ENCODE measurements at places on chromosomes 4 and X.

DNA sequence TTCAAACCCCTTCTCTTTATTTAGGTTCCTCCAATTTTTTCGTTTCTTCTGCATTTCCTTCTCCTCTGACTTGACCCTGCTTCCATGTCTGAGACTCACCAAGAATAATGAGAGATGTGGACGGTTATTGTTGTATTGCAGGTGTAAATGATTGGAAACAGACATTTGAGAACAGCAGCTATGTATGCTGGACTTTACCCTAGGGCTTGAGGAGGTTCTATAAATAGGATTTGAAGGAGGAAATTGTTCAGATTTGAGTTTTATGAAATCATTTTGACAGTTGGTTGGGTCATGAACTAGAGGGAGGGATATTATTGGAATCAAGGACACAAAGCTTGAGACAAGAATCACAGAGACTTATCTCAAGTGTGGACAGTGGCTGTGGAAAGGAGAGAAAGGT lies 614.6 kb upstream of the CPEB2 start:
- no peak for DNase-seq

- DNase-seq = no peak
Measured at GRCh38 chrX:11135564-11136185, 24.5 kb downstream of the HCCS start.

- no peak for DNase-seq
Measured at GRCh38 chr4:25722964-25723363, 67.3 kb downstream of the SLC34A2 start.

- DNase-seq = no peak
Measured at GRCh38 chrX:56853436-56853835, 124.4 kb downstream of the NBDY start.

GRCh38 chr4:117814277-117815246 lies 219.7 kb upstream of the NDST3 start:
- DNase-seq = no peak

- no peak for DNase-seq
Measured at GRCh38 chr4:184748251-184748652, 14.4 kb upstream of the CENPU start.

- DNase-seq = no peak
Measured at GRCh38 chr4:7581477-7581876, 146.7 kb upstream of the PSAPL1 start.

DNA sequence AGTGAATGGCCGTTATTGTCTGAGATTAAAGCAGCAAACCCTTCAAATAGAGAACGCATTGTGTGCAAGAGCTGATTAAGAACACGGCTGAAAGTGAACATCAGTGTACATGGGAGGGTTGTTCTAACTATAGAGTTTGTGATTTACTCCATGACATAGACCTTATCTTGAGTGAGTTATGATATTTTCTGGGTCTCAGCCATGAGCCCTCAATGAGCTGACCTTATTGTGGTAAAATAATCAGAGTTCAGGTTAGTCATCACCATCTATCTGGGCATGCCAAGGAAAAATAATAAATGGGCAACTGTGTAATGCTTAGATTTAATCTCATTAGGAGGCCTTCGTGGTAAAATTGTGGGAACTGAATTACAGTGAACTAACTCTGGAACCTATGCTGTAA lies 33.2 kb upstream of the CLDN24 start:
- no peak for DNase-seq

- no peak for DNase-seq
Measured at GRCh38 chr4:83356899-83357661, 22.4 kb upstream of the HPSE start.

- no peak for DNase-seq
Measured at GRCh38 chrX:28590396-28590795, 3.1 kb downstream of the IL1RAPL1 start.

DNA sequence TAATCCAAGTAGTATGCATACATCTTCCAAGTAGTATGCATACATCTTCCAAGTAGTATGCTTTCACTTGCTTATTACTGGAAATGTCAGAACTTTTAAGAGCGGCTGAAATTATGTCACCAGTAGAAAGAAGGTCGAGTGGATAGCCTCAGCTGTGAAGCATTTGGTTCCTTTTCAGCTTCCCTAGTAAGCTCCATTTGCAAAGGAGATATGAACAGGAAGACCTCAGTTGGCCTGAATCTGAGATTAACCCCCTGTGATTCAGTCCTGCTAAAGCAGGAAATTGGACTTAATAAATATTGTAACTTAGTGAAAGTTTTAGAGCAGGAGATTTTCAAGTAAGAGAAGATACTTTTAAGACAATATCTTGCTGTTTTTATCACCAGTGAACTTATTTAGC lies 48.1 kb downstream of the PCDH7 start:
- DNase-seq = no peak

- DNase-seq = no peak
Measured at GRCh38 chrX:22365460-22365859, 92.7 kb downstream of the CBLL2 start.

DNA sequence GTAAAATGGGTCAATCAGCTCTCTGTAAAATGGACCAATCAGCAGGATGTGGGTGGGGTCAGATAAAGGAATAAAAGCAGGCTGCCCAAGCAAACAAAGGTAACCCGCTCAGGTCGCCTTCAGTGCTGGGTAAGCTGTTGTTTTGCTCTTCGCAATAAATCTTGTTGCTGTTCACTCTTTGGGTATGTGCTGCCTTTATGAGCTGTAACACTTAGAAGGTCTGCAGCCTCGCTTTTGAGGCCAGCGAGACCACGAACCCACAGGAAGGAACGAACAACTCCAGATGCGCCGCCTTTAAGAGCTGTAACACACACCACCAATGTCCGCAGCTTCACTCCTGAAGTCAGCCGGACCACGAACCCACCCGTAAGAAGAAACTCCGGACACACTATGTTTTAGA lies 11.5 kb upstream of the CAMK2D start:
- no peak for DNase-seq

- DNase-seq = no peak
Measured at GRCh38 chrX:26788402-26788998, 572.5 kb downstream of the MAGEB5 start.

DNA sequence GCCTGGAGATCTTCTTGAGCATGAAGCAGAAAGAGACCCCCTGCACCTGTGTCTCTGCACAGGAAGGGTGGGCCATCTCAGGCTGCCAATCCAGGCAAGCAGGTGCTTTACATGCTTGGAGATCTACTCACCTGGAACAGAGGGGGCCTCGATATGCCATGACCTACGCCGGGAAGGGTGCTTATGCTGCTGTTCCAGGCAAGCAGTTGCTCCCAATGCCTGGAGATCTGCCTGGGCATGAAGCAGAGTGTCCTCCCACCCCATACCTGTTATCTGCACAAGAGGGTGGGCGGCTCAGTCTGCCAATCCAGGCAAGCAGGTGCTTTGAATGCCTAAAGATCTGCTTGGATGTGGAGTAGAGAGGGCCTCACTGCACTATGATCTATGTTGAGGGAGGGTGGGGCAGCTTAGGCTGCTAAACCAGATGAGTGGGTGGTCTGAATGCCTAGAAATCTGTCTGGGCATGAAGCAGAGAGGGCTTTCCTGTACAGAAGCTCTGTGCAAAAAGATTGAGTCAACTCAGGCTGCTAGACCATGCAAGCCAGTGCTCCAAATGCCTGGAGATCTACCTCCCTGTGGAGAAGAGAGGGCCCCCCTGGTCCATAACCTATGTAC lies 104.5 kb upstream of the QRFPR start:
- no peak for DNase-seq

- DNase-seq = no peak
Measured at GRCh38 chr4:147733716-147734344, 1.9 kb downstream of the ARHGAP10 start.

- no peak for DNase-seq
Measured at GRCh38 chr4:155807021-155807420, 48.2 kb downstream of the GUCY1B1 start.
